ENCODE measurements at places on chromosomes 11 and 22. TPM values are rescaled to one million over a fixed set of nuclear protein-coding genes. Genes with fewer than 3 reads are reported as not detected.

DNA sequence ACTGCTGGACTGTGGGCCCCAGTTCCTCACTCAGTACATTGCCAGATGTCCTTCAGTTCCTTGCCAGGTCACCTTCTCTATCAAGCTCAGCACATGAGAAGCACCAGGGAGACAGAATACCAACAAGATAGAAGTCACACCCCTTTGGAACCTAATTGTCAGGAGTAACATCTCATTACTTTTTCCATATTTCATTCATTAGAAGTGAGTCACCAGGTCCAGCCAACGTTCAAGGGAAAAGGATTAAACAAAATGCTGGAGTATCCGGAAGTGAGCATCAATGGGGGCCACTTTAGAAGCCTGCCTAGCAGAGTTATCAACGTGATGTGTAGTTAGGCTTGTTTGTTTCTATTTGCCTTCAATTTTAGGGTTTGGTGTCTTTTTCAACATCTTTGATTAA, 569.3 kb downstream of the MIAT start:
- no peak for DNase-seq
- no peaks in the 10 kb centered on the region for H3K4me1 ChIP-seq
- H3K27ac ChIP-seq = no peak overlapping the region
- H3K27me3 ChIP-seq = no peaks in the 10 kb centered on the region
- no peak overlapping the region for H3K4me3 ChIP-seq

DNA sequence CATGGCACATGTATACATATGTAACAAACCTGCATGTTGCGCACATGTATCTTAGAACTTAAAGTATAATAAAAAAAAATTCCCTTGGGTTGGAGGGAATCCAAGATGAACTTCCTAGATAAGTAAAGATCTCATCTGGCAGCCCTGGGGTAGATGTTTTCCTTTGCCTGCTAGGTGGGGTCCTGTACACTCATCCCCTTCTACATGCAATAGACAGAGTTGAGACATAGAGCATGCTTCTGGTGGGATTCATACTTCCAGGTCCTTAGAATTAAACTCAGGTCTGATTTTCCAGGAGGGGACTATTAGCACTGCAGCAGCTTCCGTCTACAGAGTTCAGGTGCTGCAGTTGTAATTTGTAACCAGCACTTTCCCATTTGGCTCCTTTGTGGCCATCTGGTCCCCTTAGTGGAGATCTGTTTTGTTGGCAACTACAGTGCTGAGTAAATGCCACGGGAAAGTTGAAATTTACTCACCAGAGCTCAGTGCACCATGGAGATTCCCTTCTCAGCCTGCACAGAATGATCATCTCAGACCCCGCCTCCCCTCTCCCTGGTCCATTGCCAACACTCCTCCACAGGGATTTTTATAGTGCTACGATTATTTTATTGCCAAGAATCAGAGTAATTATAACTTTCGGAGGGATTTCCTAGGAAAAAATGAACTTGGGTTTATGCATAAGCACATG, 220.1 kb upstream of the E2F8 start:
- H3K36me3 ChIP-seq = no peaks in the 10 kb centered on the region
- H3K27me3 ChIP-seq = peaks cover 19% of the 10 kb centered on the region
- DNase-seq = no peak
- H3K4me1 ChIP-seq = no peaks in the 10 kb centered on the region

DNA sequence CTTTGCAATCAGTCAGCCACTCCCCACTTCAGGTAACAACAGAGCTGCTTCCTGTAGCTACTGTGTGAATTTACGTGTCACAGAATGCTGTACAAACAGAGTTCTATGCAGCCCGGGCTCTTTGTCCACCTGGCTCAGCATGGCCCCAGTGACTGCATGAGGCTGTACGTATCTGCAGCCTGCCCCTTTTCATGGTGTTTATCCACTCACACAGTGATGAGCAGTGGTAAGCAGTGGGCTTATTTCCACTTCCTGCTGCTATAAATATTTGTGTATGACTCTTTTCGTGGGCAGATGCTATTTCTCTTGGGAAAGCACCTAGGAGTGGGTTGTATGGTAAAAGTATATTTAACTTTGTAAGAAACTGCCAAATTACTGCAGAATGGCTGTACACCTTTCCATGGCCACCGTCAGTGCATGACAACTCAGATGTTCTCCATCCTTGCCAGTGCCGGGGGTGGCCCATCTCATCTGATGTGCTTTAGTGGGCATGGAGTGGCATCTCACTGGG, 43.3 kb downstream of the MYEOV start:
- no peaks in the 10 kb centered on the region for H3K4me1 ChIP-seq
- H3K27ac ChIP-seq = no peak overlapping the region
- peak; percentile 20 for DNase-seq
- no peaks in the 10 kb centered on the region for H3K36me3 ChIP-seq

- H3K4me1 ChIP-seq = no peaks in the 10 kb centered on the region
- DNase-seq = no peak
- H3K36me3 ChIP-seq = peaks cover 4% of the 10 kb centered on the region
- no peak overlapping the region for H3K27ac ChIP-seq
- no peak overlapping the region for H3K4me3 ChIP-seq
- H3K27me3 ChIP-seq = no peaks in the 10 kb centered on the region
Measured at GRCh38 chr11:36195496-36196354, 93.5 kb downstream of the COMMD9 start.

- H3K27me3 ChIP-seq = no peaks in the 10 kb centered on the region
- H3K27ac ChIP-seq = no peak overlapping the region
- no peak for DNase-seq
- peaks cover 78% of the 10 kb centered on the region for H3K36me3 ChIP-seq
Measured at GRCh38 chr22:49785046-49785521, 42.6 kb downstream of the BRD1 start.

DNA sequence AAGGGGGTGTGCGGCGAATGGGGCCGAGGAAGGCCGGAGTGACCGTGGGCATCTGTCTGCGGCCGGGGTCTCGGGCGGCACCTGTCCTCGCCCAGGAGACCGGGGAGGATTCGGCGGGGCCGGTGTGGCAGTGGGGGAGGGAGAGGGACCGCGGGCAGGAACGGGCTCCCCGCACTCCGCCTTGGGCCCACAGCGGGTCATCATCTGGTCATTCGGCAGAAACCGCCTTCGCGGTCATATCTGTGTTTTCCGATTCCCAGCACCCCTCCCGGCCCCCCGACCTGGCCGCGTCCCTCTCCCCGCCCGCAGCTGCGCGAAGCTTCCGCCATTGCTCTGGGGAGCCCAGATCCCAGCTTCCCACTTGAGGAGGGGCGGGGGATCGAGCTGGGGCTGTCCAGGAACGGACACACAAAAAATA, 824 bp upstream of the CBX6 start:
- peak; percentile 32 for DNase-seq
- peak overlapping the region; percentile 86 for H3K27ac ChIP-seq
- peaks cover 18% of the 10 kb centered on the region for H3K4me1 ChIP-seq
- H3K27me3 ChIP-seq = no peaks in the 10 kb centered on the region
- H3K4me3 ChIP-seq = peak overlapping the region; percentile 90

- H3K27ac ChIP-seq = no peak overlapping the region
- DNase-seq = no peak
- no peaks in the 10 kb centered on the region for H3K36me3 ChIP-seq
- no peaks in the 10 kb centered on the region for H3K27me3 ChIP-seq
Measured at GRCh38 chr22:25898707-25899365, 156.8 kb downstream of the MYO18B start.

GRCh38 chr11:119295178-119295577, 21.8 kb downstream of the MCAM start:
- H3K27ac ChIP-seq = no peak overlapping the region
- no peak for DNase-seq
- no peaks in the 10 kb centered on the region for H3K4me1 ChIP-seq
- no peaks in the 10 kb centered on the region for H3K27me3 ChIP-seq

DNA sequence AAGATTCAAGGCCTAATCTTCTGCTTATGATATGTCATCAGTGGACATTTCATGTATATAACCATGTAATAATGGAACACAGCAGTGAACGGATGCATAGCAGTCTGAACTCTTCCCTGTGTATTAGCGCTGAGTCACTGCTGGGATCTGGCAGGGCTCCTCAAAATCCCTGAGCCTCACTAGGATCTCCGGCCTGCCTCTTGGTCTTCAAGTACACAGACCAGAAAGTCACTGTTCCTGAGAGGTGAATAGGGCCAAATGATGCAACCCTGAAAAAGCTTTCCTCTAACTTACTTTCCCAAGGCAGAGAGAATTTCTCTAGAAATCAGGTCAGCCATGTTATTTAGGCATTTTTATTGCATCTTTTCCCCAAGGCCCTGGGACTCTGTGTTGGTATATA, 35.0 kb downstream of the POU2AF1 start:
- no peaks in the 10 kb centered on the region for H3K27me3 ChIP-seq
- H3K4me3 ChIP-seq = no peak overlapping the region
- no peak for DNase-seq
- H3K4me1 ChIP-seq = no peaks in the 10 kb centered on the region
- H3K36me3 ChIP-seq = no peaks in the 10 kb centered on the region
- H3K27ac ChIP-seq = no peak overlapping the region

DNA sequence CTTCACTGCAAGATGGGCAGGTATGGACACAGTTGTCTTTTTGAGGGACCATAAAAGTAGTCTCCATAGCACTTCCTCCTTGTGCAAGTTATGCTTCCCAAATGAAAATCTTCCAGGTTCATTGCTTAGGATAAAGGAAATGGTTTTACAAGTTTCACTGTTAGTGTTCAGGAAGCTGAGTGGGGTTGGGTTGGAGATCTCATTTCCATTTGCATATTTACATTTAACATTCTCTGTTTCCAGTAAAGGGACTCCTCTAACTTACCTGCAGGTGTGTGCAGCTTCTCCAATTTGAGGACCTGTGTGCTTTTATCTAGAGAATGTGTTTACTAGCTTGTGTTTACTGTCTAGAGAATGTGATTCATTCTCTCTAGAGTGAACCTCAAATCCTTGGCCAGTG, 141.3 kb upstream of the POU2AF2 start:
- no peak overlapping the region for H3K4me3 ChIP-seq
- H3K27ac ChIP-seq = no peak overlapping the region

The KCNK7 gene
- polyA plus RNA-seq = 0.49 TPM

The IGF2 gene
- 319 TPM for polyA plus RNA-seq

The VSIG10L2 gene
- not detected for polyA plus RNA-seq

The HTR3B gene
- polyA plus RNA-seq = 0.34 TPM
